Mucosa of gallbladder (tissue), 1 donor: ENCODE measurements at places on chromosomes 6 and 20.

- no peak for DNase-seq
These were observed 1.6 kb downstream of the INSM1 start for GRCh38 chr20:20369250-20370093.

GRCh38 chr6:21636876-21637275 lies 43.3 kb downstream of the SOX4 start:
- DNase-seq = no peak

- peak; percentile 42 for DNase-seq
These were observed 271.1 kb upstream of the CHD6 start for GRCh38 chr20:41889126-41889843.

GRCh38 chr20:24135781-24136180 lies 147.2 kb upstream of the GGTLC1 start:
- no peak for DNase-seq

DNA sequence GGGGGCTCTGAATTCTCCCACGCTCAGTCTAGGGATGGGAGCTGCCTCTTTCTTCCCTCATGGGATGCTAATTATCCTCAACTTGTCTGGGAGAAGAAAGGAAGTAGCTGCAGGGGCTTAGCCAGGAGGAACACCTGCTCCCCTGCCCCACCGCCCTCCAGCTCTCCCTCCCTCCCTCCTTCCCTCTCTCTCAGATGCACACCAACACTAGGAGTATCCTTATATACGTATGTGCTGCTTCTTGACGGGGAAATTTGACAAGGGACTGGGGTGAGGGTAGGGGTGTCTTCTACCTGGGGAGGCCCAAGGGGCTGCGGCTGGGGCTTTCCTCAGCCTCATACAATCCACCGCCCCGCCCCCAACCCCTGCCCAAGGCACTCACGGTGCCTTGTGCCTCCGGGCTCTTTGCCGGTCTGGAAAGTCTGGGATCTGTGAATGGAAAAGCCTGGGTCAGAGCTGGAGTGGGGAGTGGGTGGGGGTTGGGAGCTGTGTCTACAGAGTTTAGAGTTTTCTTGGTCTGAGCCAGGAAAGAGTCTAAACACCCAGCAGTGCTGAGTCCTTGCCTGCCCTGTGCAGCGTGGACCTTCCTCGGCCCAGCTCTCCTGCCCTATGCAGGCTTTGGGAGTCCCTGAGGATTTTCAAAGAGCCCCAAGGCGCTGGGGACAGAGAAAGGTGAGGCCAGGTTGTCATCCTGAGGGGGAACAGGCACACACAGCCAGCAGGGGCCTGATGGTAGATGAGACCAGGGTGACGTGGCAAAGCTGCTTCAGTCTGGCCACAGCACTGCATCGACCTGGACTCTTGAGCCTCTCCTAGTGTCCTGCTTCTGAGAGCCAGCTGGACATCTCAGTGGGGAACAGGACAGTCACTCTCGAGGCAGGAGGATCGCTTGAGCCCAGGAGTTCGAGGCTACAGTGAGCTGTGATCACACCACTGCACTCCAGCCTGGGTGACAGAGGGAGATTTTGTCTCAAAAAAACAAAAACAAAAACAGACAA lies 29.3 kb upstream of the EMILIN3 start:
- no peak for DNase-seq

DNA sequence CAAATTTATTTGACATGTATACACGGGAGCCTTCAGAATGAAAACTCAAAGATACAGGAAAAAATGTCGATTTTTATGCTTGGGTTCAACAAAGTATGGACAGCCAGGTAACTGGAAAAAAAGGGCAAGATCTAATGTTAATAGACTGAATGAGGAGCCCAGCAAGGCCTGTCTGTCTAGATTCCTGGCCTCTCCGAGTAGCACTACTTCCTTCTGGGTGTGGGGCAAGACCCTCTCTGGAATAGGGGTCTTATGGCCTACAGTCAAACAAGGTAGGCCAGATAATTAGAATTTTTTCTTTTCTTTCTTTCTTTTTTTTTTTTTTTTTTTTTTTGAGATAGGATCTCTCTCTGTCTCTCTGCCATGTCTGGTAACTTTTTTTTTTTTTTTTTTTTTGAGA lies 113.4 kb upstream of the SHLD1 start:
- DNase-seq = no peak

DNA sequence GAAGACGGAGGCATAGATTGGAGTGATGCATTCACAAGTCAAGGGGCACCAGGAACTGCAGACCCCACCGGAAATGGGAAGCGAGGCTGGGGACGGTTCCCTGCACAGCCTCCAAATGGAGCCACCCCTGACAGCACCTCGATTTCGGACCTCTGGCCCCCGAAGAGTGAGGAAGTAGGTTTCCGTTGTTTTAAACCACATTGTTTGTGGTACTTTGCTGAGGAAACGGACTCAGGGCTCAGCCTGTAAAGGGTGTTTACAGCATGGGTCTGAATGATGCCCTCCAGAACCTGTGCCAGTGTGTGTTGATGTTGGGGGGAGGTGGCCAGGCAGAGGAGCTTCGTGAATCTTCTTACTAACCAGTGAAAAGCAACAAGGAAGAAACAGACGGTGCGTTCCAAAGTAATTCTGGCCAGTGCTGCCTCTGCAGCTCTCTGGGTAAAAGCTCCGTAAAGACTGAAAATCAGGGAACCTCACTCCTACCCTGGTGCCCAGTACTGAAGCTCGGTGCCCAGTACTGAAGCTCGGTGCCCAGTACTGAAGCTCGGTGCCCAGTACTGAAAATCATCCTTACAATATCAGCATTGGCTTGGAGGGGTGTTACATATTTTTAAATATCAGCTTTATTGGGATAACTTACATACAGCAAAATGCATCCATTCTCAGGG lies 30.1 kb upstream of the CCR6 start:
- DNase-seq = no peak

GRCh38 chr6:9896806-9897205 lies 518.1 kb downstream of the TFAP2A start:
- DNase-seq = no peak

DNA sequence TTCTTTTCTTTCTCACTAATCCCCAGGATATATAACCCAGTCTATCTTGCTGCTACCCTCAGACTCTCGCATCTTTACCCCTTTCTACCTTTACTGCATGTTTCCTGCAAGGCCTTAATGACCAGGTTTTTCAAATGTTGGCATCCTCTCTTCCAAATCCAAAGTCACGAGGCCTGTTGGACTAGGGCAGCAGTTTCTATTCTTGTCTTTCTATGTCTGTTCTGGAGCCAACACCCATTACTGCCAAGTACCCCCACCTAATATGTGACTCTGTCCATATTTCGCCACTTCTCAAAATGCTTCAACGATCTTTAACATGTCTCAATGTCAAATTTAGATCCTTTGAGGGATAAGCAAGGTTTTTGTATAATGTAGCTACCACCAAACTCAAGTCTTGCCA lies 443.4 kb downstream of the BMP2 start:
- no peak for DNase-seq

DNA sequence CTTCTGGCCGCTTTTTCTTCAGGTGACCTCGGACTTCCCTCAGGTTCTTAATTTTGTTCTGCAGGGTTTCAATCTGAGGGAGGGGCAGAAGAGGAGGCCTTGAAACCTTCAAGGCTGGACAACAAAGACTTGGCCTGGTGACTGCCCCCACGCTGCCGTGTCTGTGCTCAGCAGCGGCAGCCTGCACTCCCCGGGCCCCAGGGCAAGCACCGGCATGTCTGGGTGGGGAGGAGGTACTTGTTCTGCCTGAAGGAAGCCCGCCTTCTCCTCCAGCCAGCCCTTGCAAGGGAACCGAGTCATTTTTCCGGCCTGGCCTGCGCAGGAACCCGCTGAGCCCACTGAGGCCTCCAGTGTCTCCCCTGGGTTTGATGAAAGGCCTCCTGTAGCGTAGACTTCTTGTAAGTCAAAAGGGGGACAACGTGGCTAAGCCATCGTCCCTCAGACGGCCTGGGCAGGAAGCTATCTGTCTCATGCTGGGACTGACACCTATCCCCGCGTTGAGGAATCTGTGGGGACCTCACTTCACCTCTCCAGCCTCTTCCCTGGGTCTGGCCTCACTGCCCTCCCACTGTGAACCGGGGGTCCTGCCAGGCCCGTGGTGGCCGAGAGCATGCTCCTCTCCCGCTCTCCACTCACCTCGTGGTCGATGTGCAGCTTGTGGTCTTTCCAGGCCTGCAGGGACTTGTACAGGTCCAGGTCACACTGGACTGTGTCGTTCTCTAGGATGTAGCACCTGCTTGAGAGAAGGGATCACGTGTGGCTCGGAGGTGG lies 119.9 kb downstream of the SULF2 start:
- no peak for DNase-seq

DNA sequence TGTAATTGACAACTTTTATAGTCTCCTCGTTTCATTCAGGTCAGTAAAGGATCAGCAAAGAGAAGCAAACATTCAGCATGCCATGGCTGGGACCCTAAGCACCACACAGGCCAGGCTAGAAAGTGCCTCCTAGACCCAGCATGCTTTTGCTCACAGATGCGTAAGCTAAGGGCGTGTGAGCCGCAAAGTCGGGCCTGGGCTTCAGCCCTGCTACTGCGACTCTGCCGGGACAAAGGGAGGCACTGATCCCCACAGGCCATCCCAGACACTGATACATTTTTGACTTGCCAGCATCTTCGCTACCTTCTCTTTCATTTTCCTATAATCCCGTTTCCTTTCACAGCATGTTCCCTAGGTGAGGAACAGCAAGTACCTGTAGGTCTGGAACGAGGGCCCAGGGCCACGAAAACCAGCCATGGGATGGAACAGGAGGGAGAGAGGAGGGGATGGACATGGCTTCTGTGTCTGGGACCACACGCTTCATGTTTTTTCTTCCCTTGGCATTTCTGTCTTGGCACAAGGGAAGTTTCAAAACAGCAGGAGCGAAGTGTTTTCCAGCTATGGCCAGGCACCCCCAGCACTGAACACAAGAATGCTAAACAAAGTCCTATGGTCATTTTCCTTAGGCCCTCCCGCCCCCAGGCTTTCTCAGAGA lies 42.6 kb downstream of the IRF4 start:
- no peak for DNase-seq

DNA sequence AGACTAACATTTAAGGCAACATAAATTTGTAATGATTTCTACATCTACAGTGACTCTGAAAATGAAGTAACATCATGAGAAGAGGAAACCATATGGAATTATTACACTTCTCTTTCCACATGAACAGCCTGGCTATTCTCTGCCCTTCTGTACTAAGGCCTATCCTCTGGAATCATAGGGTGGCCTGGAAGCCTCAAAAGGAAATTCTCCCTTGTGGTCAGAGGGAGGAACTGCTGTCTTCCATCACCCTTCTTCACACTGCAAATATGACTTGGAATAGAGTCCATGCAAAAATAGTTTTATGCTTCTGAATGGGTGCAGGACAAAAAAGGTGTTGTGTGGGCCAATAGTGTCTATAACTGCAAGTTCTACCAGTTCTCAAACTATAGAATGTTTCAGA lies 44.6 kb upstream of the SH3BGRL2 start:
- no peak for DNase-seq

GRCh38 chr20:38883081-38883980 lies 42.9 kb upstream of the FAM83D start:
- DNase-seq = no peak

GRCh38 chr6:21420926-21421325 lies 172.6 kb upstream of the SOX4 start:
- no peak for DNase-seq

DNA sequence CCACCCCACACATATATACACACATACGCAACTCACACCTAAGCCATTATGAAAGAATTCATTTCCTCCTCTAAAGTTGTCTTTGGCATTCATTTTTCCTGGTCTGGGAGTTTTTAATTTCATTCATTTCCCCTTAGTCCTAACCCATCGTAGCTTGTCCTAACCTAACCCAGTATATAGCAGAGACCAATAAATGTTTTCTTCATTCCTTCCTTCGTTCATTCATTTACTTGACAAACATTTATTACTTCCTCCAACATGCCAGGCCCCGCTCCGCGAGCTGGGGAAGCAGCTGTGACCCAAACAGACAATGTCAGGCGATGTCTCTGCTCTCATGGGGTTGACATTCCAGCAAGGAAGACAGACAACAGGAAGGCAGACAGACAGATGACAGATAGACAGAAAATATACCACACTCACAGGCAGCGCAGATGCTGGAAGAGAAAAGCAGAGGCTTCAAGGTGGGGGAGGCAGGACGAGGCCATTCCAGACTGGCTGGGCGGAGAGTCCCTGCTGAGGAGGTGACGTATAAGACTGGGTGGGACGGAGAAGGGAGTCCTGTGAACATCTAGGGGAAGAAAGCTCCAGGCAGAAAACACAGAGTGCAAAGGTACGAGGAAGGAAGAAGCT lies 33.7 kb upstream of the SIRPA start:
- no peak for DNase-seq

DNA sequence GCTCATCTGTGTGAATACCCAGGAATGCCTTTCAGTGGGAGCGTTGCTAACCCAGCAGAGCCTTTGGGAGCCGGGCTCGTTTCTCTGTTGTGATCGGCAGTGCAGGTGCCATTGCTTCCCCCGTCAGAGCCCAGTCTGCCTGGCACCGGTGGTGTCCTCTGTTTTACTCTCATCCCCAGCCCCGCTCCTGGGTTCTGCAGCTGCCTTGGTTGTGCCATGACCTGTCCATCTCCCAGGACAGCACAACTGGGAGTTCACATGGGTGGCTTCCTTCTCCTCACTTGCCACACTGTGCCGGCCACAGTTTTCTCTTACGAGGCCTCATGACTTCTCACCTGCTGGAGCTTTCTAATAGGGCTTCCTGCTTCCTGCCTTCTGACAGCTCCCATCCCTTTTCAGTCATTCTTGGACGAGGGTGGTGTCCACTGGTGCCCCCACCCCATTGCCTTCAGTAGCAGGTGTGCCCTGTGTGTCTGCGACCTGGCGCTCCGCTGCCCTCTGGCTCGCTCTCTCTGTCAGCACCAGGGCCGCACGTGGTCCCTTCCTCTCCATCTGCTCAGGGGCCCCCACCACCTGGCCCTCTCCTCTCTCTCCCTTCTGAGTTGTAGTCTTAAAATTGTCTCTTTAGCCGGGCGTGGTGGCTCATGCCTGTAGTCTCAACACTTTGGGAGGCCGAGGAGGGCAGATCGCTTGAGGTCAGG lies 110.9 kb downstream of the RPP40 start:
- no peak for DNase-seq

DNA sequence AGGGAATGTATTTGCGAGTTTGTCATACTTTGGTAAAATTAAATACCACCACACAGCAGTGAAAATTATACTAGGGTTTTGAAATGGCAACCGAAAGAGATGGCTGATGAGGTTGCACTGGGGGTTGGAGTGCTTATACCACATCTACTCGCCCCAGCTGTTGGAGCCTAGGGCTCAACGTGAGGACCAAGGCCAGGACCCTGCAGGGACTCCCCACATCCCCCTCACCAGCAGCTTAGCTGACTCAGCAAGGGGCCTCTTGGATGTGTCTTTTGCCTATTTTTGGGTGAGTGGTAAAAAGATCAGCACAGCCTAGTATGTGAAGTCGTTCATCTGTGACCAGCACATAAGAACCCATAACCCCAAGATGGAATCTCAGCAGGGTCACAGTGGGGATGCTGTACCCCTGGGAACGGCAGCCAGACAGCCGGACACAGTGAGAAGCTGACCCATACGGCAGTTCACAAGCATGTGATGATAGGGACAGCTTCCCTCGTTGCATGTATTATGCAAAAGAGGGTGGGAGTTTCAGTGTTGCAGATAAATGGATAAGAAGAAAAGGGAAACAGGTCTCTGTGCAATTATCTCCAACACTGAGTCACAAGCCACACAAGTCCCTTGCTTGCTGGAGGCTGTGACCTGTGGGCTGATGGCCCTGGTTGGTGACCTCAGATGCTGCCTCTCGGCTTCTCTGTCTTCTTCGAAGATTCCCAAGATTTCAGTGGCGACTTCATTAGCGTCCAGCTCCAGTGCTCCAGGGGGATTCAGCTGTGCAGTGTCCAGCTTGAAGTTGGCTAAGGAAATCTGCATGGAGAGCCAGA lies 20.9 kb upstream of the SPO11 start:
- no peak for DNase-seq

- DNase-seq = no peak
These were observed 11.8 kb upstream of the FAM184A start for GRCh38 chr6:119090256-119090655.
